ENCODE measurements at places on chromosomes 11 and 22.

- no peak for DNase-seq
Measured at GRCh38 chr11:606245-606644, 9.5 kb downstream of the IRF7 start.

- no peak for DNase-seq
Measured at GRCh38 chr11:112380464-112380863, 119.8 kb upstream of the PLET1 start.

DNA sequence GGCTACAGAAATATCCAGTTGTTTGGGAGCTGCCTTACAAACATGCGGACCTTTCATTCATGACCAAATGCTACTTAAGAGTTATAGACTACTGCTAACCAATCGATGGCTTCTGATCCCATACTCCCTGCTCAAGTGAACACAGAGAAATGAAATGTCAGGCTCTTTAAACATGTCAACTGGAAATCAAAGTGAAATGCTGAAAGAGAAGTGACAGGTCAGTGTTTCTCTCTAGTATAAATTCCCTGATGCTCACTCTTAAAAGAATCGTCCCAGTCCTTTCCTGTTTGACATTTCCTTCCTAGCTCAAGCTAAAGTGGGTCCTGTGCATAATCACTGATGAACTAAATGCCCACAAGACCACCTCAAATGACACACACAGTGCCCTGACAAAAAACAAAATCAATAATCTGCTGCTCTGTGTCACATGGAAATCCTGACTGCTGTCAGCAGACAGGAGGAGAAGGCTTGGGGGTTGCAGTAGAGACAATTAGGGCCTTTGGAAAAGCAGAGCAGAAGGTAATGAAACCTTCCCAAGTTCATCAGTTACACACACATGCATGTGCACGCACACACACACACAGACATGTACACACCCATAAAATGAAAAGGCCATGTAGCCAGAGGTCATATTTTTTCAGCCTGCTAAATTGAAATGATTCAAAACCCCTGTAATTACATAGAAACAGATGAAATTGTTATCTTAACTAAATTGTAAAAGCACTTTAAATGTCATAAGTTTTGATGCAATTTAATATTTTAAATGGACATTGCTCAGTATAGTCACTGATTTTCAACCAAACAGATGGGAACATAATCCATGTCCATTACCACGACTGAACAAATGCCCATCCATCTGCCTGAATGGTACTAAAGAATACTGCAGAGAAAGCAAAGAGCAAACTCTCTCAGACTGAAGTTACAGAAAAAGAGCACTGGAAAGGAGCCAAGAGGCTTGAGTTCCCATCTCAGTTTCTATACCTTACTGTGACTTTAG lies 330.7 kb downstream of the TTC28 start:
- DNase-seq: no peak

GRCh38 chr22:35879351-35879750 lies 149.3 kb downstream of the RBFOX2 start:
- DNase-seq: no peak

DNA sequence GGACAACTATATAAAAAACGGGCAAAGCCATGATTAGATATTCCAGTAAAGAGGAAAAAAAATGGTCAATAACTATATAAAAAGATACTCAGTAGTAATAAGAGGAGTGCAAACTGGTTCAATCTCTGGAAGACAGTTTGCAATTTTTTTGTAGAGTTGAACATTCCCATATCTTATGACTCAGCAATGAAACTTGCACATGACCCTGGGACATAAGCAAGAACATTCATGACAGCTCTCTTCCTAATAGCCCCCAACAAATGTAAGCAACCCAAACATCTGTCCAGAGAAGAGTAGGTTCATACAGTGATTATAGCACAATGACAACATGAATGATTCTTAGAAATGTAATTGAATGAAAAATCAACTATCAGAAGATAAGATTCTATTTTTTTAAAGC lies 21.8 kb upstream of the CSF2RB start:
- DNase-seq: no peak

Data from liver (tissue), 10 donors.